Umbilical cord (tissue), 2 donors: ENCODE measurements at places on chromosomes 7 and 10.

GRCh38 chr7:115356139-115356746 is 434.3 kb downstream of the MDFIC start:
- DNase-seq, result peak; percentile 10

DNA sequence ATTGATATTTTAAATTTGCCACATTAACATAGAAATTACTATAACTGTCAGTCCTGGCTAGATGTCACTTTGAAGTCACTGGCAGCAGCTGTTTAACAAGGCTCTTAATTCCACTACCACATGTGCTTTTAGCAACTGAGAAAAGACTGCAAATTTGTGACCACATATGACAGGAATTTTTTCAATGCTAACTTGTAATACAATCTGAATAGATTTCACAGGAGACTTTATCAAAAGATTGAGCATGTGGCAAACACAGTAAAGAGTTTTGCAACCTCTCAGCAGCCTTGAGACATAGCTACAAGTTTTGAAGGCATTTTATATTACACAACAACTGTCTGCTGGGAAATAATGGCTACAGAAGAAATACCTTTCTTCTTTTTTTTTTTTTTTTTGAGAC is 73.0 kb downstream of the MICU1 start:
- peak; percentile 31 for DNase-seq

DNA sequence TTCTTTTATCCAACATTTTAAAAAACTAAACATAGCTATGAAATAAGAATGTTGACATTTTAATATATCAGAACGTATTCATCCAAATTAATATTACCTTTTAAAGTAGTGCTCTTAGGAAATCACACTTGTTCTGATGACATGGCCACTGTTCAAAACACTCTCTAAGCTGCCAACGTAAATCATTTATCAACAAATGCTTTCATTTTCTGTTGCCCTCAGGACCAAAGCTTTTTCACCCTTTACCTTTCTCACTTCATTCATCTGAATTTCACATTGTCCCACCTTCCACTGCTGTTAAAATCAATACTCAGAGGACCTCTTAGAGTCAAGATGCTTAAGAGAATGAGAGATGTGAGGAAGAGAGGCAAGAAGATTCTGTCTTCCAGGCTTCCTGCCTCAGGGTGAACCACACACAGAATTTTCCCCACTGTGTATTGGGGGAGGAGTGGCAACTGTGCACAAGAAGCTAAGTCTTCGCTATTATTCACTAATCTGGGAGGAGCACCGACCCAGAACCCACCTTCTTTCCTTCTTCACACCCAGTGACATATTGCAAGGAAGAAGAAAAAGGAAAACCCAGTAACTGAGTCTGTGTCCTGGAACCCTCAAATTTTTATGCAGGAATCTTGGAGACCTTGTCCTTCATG is 21.0 kb downstream of the HIBADH start:
- DNase-seq, result no peak

- no peak for DNase-seq
These were observed 22.6 kb upstream of the TRIM8 start for GRCh38 chr10:102621443-102622325.

DNA sequence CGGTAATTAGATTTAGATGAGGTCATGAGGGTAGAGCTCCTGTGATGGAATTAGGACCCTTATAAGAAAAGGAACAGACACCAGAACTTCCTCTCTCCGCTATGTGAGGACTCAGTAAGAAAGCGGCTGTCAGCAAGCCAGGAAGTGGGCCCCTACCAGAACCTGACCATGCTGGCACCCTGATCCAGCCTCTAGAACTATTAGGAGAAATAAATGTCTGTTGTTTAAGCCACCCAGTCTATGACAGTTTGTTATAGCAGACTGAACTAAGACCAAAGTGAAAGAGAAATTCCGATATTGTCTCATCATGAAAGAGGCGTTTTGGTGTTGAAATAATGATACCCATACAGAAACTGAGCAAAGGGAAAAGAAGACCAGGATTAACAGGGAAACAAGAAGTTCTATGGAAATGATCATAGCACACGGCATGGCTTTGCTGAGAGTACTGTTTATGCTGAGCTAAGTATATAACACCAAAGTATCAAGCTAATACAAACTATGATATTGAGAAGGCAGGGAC is 9.2 kb downstream of the CLEC2L start:
- DNase-seq, result no peak

GRCh38 chr10:71727105-71727737 is 7.6 kb upstream of the C10orf105 start:
- no peak for DNase-seq

DNA sequence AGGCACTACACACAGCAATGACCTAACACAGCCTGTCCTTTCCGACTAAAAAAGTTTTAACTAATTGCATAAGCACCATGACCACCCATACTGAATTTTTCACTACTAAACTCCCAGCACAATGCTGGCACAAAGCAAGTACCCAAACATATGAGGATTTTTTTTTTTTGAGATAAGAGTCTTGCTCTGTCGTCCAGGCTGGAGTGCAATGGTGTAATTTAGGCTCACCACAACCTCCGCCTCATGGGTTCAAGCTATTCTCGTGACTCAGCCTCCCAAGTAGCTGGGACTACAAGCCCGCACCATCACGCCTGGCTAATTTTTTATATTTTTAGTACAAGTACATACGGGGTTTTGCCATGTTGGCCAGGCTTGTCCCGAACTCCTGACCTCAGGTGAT is 5.1 kb downstream of the UBE2H start:
- no peak for DNase-seq

GRCh38 chr7:5492020-5492635 is 68.5 kb upstream of the TNRC18 start:
- DNase-seq, result no peak

- peak; percentile 46 for DNase-seq
These were observed 22.4 kb upstream of the PPA1 start for GRCh38 chr10:70255329-70256299.

DNA sequence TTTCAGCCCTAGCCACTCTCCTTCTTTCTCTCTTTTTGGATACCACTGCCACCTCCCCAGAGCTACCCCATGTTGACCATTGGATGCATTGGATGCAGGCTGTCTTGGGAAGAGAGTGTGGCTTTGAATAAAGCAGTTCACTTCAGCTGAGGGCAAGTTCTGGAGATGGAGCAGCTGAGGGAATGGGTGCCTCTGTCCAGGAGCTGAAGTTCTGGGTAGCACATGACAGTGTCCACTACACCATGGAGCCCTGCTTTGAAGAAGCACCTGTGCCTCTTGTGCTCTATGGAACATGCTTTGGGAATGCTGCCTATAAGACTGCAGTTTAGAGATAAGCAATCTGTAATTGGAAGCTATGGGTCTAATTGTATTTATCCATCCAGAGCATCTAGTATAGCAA is 1028.7 kb downstream of the TYW1 start:
- DNase-seq, result no peak

DNA sequence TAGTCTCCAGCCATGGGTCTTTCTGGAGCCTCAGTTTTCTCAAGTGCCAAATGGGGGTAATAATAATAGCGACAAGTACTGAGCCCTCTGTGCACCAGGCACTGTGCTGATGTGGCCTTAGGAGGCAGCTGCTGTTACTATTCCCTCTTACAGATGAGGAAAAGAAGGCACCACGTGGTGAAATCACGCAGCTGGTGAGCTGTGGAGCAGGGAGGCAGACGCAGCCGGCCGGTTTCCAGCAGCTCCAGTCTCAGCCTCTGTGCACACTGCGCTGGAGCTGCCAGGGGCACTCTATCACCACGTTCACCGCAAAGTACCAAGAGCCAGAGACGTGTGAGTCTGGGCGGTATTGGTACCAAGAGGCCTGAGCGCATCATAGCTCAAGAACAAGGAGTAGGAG is 9.6 kb downstream of the PYROXD2 start:
- DNase-seq, result peak; percentile 44

DNA sequence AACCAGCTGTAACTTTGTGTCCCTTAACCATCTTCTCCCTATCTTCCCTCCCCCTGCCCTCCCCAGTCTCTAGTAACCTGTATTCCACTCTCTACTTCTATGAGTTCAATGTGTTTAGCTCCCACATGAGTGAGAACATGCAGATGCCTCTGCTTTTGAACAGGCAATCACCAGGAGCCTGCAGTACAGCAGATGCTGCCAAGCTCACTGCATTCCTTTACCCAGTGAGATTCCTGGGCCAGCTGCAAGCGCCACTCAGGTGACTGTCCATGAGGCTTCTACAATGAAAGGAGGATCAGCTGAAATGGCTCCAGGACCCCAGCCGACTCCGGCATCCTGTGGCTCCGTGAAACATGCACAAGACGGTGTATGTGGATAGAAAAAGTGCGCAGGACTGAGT is 15.7 kb downstream of the GRID1 start:
- DNase-seq, result no peak
